ENCODE measurements at places on chromosomes 5 and 9.

DNA sequence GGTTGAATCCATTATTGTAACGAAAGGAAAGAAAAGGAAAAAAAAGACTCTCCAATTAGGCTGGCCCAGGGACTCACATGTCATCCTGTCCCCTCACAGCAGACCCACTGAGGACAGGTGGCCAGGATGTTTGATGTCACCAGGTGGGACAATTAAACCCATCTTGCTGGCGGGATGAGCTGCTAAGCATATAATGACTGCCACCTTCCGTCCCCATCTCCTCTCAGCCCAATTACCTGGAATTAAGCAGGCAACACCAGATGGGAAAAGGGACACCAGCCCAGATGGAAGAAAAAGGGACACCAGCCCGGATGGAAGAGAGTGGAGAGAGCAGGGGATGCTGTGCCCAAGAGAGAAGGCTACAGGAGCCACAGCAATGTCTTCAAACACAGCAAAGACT is 116.6 kb upstream of the SARDH start:
- DNase-seq, result no peak

DNA sequence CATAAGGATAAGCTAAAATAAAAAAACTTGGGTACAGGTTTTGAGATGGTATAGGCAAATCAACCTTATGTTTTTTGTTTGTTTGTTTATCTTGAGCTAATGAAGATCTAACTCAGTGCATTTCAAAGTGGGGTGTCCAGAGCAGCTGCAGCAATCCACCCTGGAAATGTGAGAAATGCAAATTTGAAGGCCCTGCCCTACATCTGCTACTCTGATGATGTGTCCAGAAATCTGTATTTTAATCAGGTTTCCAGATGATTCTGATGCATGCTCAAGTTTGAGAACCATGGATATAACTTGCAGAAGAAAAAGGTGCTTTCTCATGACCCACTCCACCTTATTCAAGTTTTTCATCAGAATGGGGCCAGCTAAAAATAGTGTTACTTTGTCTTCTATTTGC is 467.0 kb downstream of the NTRK2 start:
- no peak for DNase-seq

DNA sequence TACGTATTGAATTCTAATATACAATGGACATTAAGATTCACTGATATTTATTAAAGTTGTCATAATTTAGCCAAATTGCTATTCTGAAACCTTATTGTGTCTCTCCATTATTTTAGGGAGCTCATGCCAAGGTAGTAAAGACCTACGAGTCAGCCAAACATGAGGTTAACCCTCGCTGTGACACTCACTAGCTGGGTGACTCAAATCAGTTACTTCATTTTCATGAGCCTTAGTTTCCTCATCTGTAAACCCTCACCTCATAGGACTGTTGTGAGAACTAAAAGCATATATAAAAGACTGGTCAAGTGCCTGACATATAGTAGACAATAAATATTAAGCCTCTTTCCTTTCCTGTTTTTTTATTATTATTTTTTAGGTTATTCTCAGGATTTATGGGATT is 44.0 kb upstream of the PCA3 start:
- DNase-seq, result no peak

DNA sequence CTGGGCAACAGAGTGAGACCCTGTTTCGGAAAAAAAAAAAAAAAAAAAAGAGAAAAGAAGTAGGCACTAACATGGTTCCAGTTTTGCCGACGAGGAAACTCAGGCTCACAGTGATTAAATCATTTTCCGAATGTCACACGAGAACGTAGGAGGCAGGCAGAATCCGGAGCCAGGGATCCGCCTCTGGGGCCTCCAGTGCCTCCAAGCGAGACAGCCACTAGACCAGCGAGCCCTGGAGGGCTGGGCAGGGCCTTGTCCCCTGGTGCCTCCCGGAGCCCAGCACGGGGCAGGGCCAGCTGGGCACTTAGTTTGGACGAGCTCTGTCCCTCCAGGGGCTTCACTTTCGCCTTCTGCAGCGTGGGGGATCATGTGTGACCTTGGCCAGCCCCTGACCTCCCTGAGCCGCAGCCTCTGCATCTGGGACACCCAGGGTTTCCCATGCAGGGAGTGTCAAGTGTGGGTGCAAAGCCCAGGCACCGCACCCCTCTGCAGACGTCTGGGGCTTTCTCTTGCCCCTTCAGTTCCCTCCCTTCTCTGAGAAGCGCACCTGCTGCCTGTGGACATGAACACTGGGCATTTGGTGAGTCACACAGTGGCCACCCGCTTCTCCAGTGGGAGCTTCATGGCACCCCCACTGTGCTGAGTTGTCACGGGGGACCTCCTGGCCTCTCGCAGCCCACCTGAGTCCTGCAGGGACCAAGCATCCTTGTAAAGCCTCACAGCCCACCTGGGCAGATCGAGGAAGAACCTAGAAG is 80.3 kb downstream of the RXRA start:
- no peak for DNase-seq

GRCh38 chr5:170769246-170769645 is 14.3 kb upstream of the GABRP start:
- no peak for DNase-seq

DNA sequence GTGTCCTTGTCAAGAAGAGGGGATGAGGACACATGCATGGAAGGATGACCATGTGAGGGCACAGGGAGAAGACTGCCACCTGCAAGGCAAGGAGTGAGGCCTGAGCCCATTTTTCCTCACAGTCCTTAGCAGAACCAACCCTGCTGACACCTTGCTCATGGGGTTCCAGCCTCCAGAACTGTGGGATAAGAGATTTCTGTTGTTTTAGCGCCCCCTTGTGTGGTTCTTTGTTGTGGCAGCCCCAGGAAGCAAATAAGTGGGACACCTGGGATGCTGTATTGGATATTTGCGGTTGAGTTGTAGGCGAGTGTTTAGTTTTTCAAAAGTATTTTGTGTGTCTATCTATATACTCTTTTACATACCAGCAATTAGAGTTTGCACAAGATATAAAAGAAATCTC is 206.4 kb downstream of the NXNL2 start:
- DNase-seq, result no peak

DNA sequence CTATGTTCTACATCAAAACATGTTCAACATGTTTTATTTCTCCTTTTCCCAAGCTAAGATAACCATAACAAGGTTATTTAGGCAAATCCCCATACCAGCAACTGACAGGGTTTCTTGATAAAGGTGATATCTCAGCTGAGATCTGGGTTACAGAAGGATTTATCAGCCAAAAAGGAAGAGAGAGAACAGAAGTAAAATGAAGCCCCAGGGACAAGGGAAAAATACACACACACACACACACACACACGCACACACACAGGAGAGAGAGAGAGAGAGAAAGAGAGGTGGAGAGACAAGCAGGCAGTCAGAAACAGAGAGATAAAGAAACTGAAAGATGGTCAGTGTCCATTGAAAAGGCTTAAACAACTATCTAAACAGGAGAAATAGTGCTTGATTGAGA is 19.7 kb upstream of the MLLT3 start:
- no peak for DNase-seq

DNA sequence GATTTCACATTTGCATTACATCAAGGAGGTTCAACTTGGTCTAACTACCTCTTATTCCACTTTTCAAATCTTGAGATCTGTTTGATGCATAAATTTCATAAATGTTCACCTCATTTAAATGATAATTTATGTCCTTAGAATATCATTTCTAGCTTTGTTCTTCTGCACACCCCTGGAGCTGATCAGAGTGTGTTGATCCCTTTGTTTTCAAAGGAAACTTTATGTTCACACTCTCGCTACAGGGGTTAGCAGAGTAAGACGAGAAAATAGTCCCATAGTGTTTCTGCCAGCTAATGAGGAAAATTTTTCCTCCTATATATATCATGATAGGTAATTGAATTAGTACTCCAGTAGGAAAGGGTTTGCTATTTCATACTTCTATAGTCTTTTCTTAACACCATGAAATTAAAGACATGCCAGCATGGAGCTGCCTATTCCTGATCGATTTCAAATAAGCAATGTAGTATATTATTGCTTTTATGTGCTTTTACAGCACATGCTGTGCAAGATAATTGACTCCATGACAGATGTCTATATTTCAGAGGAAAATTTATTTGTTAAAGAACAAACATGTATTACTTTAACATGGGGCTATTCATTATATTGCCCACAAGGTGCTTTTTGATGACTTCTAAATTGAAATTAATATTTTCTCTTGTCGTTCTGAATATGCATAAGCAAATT is 4.8 kb upstream of the PAM start:
- DNase-seq, result no peak

GRCh38 chr5:150945486-150945885 is 40.7 kb upstream of the ZNF300 start:
- DNase-seq, result no peak

- no peak for DNase-seq
Observed at GRCh38 chr5:1983919-1984695, 101.4 kb upstream of the IRX4 start.

- DNase-seq, result no peak
Observed at GRCh38 chr5:73447530-73448462, 781 bp downstream of the FOXD1 start.

- DNase-seq, result no peak
Observed at GRCh38 chr5:133680830-133681565, 68.7 kb upstream of the FSTL4 start.

- no peak for DNase-seq
Observed at GRCh38 chr9:3793971-3794383, 268.2 kb upstream of the RFX3 start.

DNA sequence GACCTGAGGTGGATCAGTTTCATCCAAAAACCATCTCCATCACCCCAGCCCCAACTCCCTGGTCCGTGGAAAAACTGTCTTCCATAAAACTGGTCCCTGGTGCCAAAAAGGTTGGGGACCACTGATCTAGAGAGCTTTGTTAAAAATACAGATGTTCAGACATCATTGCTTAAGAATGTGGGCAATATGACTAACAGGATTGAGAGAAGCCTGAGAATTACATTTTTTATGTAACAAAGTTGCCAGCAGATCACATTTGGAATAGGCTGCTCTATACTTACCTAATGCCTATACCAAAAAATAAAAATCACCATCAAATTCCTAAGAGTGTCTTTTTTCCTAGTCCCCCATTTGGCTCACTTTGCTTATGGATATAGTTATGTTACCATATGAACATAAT is 143.3 kb downstream of the RAPGEF6 start:
- no peak for DNase-seq

- DNase-seq, result no peak
Observed at GRCh38 chr9:69894720-69895119, 74.1 kb downstream of the CFAP95 start.

DNA sequence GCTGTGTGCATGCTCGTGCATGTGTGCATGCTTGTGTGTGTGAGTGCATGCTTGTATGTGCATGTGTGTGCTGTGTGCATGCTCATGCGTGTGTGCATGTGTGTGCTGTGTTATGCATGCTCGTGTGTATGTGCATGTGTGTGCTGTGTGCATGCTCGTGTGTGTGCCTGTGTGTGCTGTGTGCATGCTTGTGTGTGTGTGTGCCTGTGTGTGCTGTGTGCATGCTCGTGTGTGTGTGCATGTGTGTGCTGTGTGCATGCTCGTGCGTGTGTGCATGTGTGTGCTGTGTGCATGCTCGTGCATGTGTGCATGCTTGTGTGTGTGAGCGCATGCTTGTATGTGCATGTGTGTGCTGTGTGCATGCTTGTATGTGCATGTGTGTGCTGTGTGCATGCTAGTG is 30.3 kb upstream of the SH3PXD2B start:
- no peak for DNase-seq

- no peak for DNase-seq
Observed at GRCh38 chr5:36392186-36392585, 90.5 kb upstream of the RANBP3L start.

- no peak for DNase-seq
Observed at GRCh38 chr5:2029206-2029605, 146.5 kb upstream of the IRX4 start.

- no peak for DNase-seq
Observed at GRCh38 chr9:75715360-75715759, 175.1 kb upstream of the PCSK5 start.

GRCh38 chr9:80066931-80067330 is 495.2 kb downstream of the TLE4 start:
- DNase-seq, result no peak

DNA sequence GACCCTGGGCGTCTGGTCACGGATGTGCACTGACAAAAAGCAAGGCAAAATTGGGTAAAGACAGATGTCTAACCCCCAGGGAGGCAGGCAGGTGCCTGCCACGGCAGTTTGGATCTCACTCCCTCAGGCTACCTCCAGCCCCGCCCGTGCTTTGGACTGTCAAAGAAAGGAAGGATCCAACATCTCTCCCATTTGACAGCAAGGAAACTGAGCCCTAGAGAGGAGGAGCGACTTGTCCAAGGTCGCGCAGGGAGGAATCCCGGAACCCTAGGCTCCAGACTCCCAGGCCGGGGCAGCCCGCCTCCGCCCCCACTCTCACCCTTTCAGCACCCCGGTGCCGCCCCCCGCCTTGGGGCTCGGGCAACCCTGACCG is 376 bp downstream of the GOLGA1 start:
- DNase-seq, result no peak

- DNase-seq, result no peak
Observed at GRCh38 chr5:130496215-130496614, 592.0 kb downstream of the CHSY3 start.

GRCh38 chr9:33158843-33159776 is 8.0 kb downstream of the B4GALT1 start:
- no peak for DNase-seq

- no peak for DNase-seq
Observed at GRCh38 chr5:178241688-178242231, 9.2 kb upstream of the PHYKPL start.

Data from stimulated activated CD8-positive, alpha-beta memory T cell treated with anti-CD3 and anti-CD28 coated beads, Interleukin-15, amount 100 ng/mL, for 4 hours (primary cell).